Suppressor macrophage treated with lipopolysaccharide for 1 hour (primary cell): ENCODE measurements at places on chromosomes 7 and 10.
A peak's percentile ranks its signal among the peaks of the same experiment; 100 is the strongest.

- DNase-seq = no peak
Measured at GRCh38 chr7:2312267-2312929, 1.8 kb downstream of the SNX8 start.

GRCh38 chr10:36109399-36110023 is 467.4 kb upstream of the FZD8 start:
- DNase-seq = no peak

- peak; percentile 57 for DNase-seq
Measured at GRCh38 chr10:97376413-97376812, 24.7 kb downstream of the RRP12 start.

- peak; percentile 63 for DNase-seq
Measured at GRCh38 chr7:5634107-5634950, 147.1 kb downstream of the RNF216 start.

- DNase-seq = peak; percentile 63
Measured at GRCh38 chr7:80918399-80918798, 452 bp downstream of the SEMA3C start.

DNA sequence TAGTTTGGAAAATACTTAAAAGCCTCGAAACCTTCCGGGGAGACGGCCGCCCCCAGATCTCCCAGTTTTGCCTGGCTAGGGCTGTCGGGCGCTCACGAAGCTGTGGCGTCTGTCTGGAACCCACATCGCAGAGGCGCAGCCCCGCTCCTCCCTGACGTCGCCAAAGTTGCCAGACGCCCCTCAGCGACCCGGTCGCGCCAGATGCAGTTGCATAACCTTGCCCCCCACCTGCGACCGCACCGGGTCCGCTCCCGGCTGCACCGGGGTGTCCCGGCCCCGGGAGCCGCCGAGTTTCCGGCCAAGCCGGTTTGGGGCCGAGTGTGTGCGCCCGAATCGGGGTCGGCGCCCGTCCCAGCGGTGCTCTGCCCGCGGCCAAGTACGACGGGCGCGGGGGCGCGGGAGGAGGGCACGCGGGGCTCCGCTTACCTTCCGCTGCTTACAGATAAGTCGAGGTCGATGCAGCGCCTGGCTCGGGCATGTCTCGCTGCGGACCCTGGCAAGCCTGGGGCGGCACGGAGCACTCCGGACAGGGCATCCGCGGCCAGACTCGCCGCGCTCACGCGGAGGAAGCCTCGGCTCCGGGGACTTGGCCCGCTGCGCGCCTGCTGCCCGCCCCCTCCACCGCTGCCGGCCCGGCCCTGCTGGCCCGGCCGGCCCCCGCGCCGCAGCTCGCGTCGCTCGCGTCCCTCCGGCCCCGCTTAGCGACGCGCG is 665 bp downstream of the INSYN2A start:
- no peak for DNase-seq

GRCh38 chr7:73719806-73720169 is 319 bp upstream of the STX1A start:
- DNase-seq = no peak

GRCh38 chr7:155109121-155109520 is 39.0 kb downstream of the HTR5A start:
- DNase-seq = no peak

DNA sequence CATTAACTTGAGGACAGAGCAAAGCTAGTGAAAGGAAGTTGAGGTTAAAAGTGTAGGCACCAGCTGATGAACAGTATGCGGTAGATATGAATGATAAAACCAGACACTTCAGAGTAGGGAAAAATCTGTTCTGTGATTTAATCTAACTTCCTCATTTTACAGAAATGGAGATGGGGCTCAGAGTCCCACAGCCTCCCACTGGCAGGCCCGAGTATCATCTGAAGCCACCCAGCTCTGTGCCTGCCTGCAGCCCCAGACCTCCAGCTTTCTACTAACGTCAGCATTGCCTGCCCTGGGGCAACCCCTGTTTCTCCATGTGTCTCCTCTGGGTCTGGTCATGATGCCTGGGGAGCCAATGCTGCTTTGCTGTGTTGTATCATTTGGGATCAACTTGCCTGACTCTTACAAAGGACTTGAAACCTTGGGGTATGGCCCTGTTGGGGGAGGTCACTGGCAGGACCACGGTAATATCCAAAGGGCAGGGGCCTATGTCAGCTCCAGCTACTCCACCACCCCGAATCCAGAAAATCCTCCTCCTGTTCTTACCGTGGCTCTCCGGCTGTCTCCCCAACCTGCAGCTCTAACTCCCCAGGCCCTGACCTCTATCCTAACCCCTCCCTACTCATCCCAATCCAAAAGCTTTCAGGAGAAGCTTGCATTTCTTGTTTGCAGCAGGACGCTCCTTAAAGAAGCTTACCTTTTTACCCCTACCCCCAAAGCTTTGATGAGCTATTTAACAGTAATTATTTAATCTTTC is 56.2 kb upstream of the NPY start:
- no peak for DNase-seq

- DNase-seq = no peak
Measured at GRCh38 chr7:72281308-72281707, 130.8 kb downstream of the CALN1 start.

DNA sequence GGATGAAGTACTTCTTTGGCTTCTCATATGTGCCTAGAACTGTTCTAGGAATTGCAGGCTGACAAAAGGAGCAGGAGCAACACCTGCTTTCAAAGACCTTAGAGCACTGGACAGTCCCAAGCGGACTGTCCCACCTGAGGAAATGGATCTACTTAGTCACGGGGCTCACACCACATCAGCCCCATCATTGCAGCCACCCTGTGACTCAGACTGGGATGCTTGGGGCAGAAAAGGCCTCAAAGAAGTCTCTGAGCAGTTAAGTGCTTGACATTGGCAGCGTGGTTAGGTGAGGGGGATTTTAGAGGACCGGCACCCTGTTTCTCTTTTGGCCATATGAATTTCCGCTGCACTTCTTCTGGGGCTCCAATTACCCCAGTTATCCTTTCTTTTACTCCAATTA is 256.6 kb downstream of the USP6NL start:
- no peak for DNase-seq

GRCh38 chr7:20190560-20191390 is 26.4 kb downstream of the MACC1 start:
- DNase-seq = no peak

GRCh38 chr10:65701168-65701776 is 1224.6 kb upstream of the LRRTM3 start:
- no peak for DNase-seq

DNA sequence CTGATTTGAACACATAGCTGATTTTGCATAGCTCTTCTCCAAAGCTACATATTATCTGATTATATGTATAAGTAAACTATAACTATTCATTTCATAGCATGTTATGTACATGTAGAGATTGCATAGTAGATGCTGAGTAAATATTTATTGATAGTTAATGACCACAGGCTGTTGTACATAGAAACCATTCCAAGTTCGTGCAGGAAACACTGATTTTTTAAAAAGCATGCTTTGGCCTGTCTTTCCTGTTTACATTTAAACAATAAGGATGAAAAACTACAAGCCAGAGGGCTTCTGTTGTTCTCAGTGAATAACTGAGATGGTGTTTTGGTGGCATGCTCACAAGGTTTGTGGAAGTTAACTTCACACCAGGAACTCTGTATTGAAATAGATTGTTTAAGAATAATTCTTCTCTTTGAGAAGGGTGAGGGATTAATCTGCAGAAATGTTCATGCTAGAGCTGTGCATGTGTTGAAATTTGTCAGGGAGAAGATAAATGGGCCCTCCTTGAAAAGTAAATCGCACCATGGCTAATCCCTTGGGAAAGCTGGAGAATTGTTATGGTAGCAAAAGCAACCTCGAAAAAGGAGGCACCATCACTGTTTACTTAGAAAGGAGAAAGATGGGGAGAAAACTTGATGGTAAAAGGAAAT is 120.2 kb upstream of the SP8 start:
- no peak for DNase-seq

- DNase-seq = no peak
Measured at GRCh38 chr7:16785846-16786245, 19.0 kb downstream of the AGR2 start.

DNA sequence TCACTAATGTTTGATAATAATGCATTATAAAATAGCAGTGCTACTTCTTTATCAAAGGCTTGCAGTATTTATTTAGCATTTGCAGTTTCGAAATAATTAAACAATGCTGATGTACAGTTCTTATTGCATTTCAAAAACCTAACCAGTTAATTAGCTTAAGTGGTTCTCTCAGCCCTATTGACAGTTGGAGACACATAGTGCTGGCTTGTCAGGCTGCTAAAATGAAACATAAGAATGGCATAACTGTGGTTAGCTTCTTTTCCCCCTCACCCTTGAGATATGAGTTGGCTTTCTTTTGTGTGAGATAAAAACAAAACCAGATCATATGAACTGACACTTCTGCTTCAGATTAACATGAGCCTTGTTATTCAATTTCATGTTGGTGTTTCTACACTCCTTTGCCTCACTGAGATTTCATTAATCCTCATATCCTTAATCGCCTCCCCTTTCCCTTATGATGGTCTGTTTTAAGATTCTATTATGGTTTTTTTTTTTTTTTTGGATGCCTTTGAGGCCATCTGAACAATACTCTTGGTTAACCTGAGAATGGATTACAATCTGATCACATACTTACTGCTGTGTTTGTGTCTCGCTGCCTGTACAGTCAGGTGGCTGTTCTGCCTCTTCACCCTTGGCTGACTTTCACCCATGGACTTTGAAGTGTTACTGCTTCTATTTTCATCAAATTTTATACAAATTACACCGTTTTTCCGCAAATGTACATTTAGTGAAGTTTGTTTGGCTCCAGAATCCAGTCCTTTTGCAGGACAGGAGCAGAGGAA is 108.0 kb downstream of the SDK1 start:
- no peak for DNase-seq

DNA sequence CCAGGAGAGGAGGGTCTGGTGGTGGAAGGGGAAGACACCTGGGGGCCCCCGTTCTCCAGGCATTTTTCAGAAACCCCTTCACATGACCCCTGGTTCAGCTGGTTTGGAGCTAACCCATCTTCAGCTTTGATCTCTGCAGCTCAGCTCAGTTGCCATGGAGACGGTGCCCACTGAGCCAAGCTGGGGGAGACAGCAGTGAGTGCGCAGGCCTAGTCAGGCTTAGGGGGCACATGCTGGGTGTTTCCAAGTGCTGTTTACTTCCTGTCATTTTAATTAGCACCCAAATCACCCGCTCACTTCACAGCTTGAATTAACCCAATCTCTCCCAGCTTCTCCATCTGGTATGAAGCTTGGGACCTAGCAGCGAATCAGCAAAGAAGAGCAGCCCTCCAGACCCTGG is 9.0 kb downstream of the SPOCK2 start:
- DNase-seq = no peak

GRCh38 chr10:88966797-88967196 is 14.2 kb upstream of the ACTA2 start:
- DNase-seq = no peak

DNA sequence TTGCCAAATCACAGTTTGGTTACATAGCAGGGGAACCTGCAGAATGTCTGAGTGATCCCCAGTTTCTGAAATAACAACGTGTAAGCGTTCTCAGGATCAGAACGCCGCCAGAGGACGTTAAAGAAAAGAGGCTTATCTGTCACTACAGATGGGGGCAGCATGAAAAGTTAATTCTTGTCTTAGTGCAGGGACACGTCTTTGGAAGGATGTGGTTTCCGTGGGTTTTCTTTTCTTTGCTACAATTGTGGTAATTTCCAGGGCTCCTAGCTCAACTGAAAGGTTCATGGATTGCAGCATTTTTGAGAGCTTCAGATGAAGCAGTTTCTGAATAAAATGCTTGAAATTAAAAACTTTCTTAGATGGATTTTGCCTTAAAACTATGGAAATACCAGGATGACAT is 106.6 kb downstream of the PRKCQ start:
- peak; percentile 38 for DNase-seq

GRCh38 chr7:99424932-99425730 is 13.5 kb downstream of the PTCD1 start:
- DNase-seq = no peak

DNA sequence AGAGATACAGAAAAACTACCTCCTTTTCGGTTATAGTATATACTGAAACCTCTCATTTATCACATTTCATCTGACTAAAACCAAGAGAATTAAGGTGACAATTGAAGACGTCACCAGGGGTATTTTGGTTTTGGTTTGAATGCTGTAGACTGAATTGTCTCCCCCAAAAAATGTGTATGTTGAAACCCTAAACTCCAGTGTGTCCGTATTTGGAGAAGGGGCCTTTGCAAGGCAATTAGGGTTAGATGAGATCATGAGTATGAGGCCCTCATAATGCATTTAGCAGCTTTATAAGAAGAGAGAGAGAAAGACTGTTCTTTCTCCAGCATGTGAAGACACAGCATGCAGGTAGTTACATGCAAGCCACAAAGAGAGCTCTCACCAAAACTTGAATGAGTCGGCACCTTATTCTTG is 59.5 kb downstream of the CACNA2D1 start:
- DNase-seq = no peak

DNA sequence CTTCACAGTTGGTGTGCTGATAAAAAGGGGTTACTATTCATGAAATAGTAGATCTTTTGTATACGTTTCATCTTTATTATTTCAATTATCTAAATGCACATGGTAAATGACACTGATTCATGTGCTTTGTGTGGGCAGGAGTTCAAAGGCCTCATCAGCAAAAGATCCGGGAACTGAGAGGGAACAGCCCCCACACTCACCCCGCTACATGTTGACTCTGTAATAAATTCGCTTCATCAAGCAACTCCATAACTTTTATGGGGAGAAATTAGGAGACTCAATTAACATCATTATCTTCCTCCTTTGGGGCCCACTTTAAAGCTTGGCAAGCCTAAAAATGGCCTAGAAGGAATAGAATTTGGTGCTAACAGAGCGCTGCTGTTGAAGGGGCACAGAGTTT is 250.7 kb upstream of the BMPER start:
- no peak for DNase-seq

DNA sequence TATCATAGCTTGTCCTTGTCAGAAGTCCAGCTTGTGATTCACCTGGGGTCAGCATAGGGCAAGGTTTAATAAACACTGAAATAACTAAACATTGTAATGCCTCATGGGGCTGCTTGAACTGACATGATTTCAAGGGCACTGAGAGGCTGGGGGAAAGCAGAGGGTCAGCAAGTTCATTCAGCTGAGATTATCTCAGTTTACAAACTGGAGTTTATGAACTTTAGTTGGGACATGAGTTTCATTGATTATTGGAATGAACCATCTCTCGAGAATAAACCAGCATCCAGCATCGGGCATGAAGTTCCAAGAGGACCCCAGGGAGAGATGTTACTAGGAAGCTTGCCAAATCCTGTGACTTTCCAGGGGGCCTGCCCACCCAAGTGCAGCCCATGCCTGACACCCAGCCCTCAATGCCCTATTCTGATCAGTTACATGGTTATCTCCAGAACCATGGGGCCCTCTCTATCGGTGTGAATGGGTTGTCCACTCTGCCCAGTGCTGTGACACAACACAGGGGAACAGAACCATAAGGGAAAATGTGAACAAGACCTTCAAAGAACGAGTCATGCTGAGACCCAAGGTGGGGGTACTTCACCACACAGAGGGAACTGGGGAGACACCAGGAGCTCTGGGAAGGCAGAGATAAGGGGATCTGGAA is 7.9 kb upstream of the CYP3A7 start:
- no peak for DNase-seq
